ENCODE measurements at places on chromosomes 12 and 14.

- no peak for DNase-seq
Measured at GRCh38 chr12:24560831-24561271, 388.1 kb downstream of the BCAT1 start.

DNA sequence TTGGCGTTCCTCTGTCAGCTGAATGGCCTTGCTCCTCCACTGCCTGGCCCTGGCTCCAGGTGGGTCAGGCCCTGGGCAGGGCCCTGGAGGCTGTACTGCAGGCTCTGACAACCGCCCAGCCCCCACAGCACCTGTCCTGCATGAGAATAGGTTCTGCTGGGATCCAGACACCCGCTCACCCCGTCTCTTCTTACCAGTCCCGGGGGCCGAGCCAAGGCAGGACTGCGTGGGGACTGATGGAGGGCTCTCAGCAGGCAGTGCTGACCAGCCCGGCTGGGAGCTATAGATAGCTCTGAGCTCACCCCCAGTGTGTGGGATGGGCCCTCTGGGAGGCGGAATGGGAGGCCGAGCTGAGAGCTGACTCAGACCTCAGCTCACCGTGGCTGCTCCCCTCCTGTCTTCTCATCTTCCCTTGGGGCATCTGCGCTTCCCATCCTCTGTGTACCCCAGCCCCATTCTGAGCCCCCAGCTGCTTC is 39.6 kb downstream of the TEAD4 start:
- peak; percentile 98 for DNase-seq

GRCh38 chr12:123140676-123141614 is 9.9 kb downstream of the PITPNM2 start:
- no peak for DNase-seq

GRCh38 chr12:9727813-9728212 is 5.1 kb downstream of the CLECL1 start:
- no peak for DNase-seq

GRCh38 chr12:58504143-58504938 is 416.0 kb downstream of the LRIG3 start:
- no peak for DNase-seq

GRCh38 chr12:45168976-45169375 is 46.9 kb upstream of the ANO6 start:
- DNase-seq: no peak

GRCh38 chr12:51281202-51281924 is 11.1 kb upstream of the SMAGP start:
- peak; percentile 35 for DNase-seq

- DNase-seq: no peak
Measured at GRCh38 chr12:11568762-11569478, 80.6 kb upstream of the ETV6 start.

DNA sequence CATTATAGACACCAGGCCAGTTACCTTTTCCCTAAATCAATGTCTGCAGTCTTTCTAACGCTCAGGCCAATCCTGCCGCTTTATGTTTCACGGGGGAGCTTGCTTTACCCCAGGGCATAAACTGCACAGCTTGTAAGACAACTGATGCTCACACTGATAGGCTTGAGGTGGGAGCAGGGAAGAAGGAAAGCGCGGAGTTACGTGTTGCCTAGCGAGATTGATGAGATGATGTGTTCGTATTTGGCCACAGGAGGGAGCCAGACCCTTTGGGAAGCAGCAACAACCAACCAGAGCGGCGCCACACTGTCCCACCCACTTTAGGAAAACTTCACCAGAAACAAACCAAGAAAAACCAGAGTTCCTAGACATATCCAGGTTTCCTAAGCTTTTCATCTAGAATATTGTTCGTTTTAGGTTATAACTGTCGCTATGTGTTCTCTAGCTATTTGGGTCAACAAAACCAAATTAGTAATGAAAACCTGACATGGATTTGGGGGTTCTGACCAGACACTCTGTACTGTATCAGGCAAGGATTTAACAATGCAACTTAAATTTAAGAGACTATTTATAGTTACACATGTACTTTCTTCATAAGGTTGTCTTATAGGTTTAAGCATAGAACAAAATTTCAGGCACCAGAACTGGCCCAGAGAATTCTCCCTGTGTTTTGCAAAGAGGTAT is 2.4 kb downstream of the IL26 start:
- DNase-seq: peak; percentile 44

GRCh38 chr14:105126126-105126980 is 42.2 kb downstream of the JAG2 start:
- DNase-seq: no peak

- DNase-seq: no peak
Measured at GRCh38 chr12:54019091-54019811, 9.0 kb upstream of the HOXC6 start.

DNA sequence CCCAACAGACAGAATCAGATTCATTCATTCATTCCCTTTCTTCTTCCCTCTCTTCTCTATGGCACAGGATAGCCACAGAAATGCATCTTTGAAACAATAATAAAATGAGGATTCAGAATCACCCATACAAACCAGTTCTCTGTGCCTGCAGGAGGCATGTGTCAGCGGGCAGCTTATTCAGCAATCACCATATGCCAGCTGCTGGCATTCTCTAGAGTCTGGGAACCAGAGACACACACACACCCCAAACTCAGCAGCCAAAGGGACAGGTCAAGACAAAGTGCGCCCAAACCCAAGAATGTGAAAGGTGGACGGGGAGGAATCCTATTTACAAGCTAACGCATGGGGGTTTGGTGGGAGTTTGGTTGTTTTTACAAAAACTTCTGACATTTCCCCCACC is 14.1 kb downstream of the ARF3 start:
- no peak for DNase-seq

DNA sequence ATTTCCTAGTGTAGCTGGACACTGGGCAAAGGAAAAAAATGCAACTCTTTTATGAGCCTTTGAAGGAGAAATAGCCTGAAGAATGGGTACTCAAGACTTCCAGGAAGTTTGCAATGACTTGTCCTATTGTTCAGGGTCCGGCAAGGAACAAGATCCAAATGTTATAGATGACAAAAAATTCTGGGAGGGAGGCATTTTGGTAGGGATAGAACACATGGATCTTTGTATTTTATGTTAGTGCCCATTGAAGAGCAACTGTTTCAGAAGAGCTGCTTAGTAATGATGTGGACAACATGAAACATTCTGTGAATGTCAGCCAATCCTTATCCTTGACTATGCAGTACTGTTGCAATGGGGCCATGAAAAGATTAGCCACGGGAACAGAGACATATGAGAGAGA is 138.0 kb downstream of the MGAT4C start:
- no peak for DNase-seq

DNA sequence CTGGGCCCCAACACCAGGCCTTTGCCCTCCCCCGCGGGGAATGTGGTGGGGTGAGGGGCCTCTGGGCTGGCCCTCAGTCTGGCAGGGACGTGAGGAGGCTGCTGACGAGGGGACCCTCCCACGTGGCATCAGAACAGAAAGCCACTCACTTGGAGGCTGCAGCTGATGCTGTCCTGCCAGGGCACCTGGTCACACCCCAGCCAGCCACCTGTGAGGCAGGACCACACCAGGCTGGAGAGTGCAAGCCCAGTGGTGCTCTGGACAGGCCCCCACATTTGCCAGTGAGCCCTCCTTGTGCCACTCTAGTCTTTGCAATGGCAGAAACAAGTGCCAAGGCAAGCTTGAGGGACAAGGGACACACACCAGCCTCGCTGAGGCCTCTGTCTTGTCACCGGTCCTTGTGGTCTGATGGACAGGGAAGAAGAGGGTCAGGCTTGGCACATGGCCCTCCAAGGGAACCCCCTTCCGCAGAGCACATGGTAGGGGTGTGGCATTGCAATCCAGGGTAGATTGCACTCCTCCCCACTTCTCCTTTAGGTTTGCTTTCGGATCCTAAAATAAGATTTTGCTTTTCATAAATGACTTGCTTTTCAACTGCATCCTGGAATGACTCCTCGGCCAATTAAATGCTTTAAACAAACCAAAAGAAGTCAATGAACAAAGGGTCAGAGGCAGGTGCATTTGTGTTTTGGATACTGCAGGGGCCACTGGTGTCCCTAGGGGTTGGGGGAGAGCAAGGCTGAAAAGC is 53.7 kb downstream of the CCDC88C start:
- DNase-seq: no peak

DNA sequence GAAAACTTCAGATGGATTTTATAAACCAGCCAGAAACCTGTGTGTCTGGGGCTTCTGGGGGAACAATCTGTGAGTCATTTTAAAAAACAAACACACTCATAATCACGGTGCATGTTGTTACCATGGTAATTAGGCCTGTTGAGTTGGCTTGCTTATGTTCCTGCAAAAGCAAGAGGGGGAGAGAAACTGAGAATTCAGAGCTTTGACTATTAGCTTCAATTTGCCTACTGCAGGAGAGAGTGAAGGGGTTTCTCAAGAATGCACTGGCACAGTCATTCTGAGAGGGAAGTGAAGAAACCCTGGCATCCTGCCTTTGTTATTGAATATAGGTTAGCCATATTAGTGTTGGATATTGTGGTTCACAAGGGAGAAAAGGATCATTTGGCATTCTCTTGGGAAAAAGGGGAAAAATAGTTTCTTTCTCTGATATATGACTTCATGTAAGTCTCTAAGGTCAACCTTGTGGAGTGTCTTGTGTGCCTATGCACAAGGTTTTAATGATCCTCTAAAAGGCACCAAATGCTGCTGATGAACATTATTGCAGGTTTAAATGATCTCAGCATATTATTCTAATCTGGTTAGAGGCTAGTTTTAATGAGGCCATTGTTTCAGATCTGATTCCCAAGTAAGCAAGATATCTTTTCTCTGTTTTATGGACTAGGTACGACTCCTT is 12.9 kb downstream of the GNG2 start:
- DNase-seq: peak; percentile 18

- DNase-seq: no peak
Measured at GRCh38 chr14:49363821-49364751, 222.1 kb downstream of the RPS29 start.

- DNase-seq: no peak
Measured at GRCh38 chr14:99545586-99545985, 58.4 kb downstream of the CCDC85C start.

GRCh38 chr12:31003861-31004640 is 69.6 kb upstream of the DDX11 start:
- no peak for DNase-seq

GRCh38 chr12:124827588-124828184 is 36.0 kb downstream of the SCARB1 start:
- DNase-seq: no peak

- no peak for DNase-seq
Measured at GRCh38 chr12:2944401-2945047, 14.7 kb upstream of the TEAD4 start.

- DNase-seq: no peak
Measured at GRCh38 chr12:121189619-121190155, 20.2 kb upstream of the P2RX4 start.

- DNase-seq: no peak
Measured at GRCh38 chr12:19120795-19121194, 8.7 kb upstream of the PLEKHA5 start.

DNA sequence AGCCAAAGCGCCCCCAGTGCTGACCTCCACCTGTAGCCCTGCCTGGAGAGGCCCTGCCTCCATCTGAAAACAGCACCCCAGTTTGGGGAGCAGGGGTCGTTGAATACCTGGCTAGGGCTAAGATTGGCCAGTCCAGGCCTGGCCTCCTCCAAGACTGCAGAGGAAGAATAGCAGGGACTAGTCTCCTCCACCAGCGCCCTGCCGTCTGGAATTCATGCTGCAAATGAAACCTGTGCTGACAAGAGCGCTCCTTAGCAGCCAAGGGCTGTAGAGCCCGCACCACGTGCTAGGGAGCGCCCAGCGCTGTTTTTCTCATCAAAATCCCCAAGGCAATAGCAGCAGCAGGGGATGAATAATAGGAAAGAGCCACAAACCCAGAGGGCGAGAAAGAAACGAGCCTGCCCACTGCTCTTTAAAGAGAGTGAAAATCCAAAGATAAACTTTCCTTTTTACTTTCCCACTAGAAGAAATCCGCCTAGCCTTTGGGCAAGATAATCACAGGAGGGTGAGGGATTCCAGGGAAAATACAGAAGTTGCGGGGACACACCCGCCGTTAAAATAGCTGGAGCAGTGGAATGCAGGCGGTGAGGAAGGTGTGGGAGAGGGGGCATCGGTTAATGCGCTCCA is 3.3 kb downstream of the COL2A1 start:
- DNase-seq: peak; percentile 77

DNA sequence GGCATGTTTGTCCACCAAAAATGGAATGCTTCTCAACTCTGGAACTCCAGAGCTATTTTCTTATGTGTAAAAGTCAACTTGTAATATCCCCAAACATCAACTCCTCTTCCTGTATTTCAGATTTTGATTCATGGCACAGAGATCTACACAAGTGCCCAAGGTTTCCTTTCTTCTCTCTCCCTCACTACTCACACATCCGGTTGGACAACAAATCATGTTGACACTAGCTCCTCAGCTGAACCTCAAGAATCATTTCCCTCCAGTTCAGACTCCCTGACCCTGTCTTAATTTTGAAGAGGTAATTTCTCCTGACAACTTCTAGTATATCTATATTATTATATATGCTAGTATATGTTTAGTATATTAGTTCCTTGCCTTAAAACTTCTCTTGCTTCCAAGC is 485.4 kb upstream of the CCDC196 start:
- no peak for DNase-seq

- DNase-seq: no peak
Measured at GRCh38 chr14:93974833-93975232, 1.5 kb downstream of the ASB2 start.

GRCh38 chr14:103372552-103373304 is 12.5 kb upstream of the MARK3 start:
- peak; percentile 90 for DNase-seq

GRCh38 chr14:51595881-51596455 is 55.7 kb upstream of the FRMD6 start:
- no peak for DNase-seq

DNA sequence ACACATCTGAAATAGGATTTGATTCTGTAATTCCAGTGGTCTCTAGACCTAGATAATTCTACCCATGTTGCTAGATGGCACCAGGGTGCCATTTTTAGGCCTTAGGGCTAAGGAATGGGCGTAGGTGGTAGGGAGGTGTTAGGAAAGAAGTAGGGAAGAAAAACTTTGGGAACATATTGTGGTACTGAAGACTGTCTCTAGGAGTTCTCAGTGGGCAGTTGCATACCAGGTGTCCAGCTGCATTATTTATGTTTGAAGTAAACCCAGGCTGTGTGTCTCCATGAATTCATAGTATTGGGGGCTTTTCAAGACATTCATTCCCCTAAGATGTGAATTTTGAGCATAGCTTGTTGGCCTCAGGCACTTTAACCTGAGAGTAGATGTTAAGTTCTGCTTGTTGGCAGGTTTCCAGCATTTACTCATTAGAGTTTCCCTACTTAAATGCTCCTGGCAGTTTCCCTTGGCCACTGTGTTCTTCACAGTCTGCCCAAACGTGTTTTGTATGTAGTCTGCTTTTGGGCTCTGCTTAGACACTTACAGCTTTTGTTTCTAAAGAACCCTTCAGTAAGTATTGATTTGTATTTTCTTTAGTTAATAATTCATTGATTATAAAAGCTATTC is 31.5 kb upstream of the CCT2 start:
- no peak for DNase-seq

DNA sequence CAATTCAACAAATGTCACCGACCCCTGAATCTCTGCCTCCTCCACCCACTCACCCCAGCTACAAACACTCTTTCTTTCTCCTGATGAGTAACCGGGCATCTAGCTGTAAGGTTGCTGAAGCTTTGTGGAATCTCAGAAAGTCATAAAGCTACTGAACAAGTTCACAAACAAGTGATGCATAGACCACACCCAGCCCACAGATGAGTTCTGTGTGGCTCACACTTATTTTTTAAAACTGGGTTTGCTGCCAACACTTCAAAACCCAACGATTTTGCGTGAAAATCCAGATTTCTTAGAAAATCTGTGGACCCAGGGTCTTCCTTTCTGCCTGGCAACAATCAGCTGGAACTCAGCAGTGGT is 96.1 kb downstream of the APAF1 start:
- no peak for DNase-seq

- no peak for DNase-seq
Measured at GRCh38 chr14:92711976-92712653, 36.3 kb downstream of the LGMN start.

All from H54 (cell line).